ENCODE measurements at places on chromosomes 16 and 17.

DNA sequence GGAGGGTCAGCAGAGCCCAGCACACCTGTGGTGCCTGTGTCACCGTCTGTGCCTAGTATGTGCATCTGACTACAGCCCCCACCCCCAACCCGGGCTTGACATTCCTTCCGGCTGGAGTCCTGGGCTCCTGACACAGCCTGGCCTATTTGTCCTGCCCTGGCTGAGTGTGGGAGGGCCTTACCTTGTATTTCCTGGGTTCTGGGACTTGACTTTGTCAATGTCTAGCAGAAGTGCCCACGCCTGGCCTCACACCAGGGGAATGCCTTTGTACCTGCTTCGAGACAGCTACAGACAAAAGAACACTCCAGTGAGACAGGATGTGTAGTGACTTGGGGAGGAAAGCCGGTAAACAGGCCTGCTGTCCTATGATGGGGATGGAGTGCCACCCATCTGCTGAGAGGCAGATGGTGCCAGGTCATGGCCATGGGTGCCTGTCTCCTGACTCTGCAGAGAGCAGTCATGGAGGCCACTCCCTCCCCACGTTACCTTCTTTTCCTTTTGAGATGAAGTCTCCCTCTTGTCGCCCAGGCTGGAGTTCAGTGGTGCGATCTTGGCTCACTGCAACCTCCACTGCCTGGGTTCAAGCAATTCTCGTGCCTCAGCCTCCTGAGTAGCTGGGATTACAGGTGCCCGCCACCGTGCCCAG lies 42.8 kb downstream of the TNFRSF13B start:
- DNase-seq = no peak

DNA sequence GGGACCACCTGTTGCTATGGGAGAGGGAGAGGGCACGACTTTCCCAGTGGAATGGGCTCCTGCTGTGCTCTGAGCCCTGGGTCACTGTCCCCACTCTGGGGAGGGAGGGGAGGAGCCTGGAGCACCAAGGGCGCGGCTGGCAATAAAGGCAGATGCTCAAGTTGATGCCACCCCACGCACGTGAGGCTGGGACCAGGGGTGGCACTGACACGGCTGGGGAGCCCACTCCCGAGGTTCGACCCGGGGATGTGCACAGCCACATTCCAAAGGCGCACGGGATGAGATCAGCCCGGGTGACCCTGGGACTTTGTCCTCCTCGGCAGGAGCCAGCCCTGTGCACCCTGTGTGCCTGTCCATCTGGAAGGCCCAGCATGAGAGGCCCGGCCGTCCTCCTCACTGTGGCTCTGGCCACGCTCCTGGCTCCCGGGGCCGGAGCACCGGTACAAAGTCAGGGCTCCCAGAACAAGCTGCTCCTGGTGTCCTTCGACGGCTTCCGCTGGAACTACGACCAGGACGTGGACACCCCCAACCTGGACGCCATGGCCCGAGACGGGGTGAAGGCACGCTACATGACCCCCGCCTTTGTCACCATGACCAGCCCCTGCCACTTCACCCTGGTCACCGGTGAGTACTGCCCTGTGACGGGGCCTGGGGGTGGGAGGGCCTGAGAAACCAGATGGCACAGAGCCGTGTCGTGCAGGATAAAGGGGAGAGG lies at the start of gene ENPP7:
Gene ENPP7, plus strand, starts transcription at position 175 of the 715 bp plus-strand sequence. Its CDS starts 197 bp downstream, at position 372.
- DNase-seq = no peak

DNA sequence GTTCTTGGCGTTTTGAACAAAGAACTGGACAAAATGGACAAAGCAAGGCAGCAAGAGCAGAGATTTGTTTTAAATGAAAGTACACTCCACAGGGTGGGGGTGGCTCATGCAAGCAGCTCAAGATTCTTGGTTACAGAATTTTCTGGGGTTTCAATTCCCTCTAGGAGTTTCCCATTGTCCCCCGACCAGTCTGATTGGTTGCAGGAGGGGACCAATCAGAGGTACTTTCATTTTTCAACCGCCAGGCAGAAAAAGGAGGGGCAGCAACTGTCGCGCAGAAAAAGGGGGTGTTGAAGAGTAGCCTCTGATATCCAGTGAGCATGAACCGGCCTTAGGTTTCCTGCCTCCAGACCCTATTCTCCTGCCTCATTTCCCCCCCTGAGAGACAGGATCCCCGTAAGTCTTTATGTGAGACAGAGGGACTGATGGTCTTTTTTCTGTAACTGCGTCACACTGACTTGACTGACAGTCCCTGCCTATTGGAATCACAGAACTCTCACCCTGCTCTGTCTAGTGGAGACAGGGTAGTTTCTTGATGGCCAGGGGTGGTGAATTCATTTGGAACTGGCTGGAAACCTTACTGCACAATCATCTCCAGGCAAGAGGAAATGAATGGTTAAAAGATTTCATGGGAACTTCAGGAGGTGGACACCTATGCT lies 59.4 kb upstream of the ALOX12 start:
- DNase-seq = no peak

GRCh38 chr16:29983420-29984136 lies 9.9 kb downstream of the TAOK2 start:
- DNase-seq = no peak

DNA sequence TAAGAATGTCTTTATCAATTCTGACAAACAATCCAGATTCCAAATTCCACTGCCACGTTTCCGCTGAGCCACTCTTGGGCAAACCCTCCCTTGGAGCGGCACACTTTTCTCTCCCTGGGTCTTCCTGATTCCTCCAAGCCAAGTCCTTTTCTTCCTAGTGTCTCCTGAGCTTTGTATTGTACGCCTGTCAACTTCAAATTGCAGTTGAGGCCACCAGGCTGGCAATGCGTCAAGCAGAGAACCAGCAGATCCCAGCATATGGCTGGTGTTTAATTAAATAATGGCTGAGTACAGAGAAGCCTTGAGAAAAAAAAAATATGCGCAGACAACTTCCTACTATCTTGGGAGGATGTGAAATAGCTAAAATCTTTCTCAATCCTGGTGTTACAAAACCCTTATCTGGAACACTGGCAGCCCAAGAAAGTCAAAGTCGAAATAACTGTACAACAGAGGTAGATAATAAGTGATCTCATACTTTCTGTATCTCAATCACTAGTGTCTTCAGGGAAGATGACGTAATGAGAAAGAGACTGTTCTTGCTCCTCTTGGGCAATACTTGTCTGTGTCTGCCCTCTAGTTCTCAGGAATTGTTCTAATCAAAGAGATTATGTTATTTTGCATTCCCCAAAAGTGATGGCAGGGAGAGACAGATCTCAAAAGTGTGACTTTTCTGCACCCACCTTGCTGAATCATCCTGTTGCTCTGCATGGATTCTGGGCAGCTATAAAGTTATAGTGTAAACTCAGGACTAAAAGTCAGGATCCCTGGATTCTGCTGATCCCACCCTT lies 15.0 kb downstream of the SMIM36 start:
- DNase-seq = no peak

DNA sequence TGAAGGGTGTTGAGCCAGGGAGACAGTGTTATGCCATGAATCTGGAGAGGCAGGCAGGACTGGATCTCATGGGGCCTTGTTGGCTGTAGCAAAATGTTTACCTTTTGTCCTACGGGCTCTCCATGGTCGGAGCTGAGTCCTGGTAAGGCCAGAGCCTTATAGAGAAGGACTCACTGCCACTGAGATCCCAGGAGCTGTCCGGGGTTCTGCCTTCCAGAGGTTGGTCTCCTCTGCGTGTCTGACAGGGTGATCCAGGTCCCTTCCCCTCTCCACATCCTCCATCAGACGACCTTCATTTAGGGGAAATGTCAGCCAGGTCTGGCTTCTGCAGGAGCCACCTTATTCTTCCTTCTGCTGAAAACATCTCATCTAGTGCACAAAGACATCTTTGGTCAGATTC lies 285.2 kb upstream of the N4BP1 start:
- DNase-seq = no peak

GRCh38 chr17:1036845-1037237 lies 39.9 kb downstream of the TIMM22 start:
- DNase-seq = no peak

GRCh38 chr17:35368081-35368830 lies 5.2 kb downstream of the SLFN11 start:
- DNase-seq = no peak

GRCh38 chr17:29162909-29163341 lies 17.3 kb downstream of the MYO18A start:
- DNase-seq = no peak

DNA sequence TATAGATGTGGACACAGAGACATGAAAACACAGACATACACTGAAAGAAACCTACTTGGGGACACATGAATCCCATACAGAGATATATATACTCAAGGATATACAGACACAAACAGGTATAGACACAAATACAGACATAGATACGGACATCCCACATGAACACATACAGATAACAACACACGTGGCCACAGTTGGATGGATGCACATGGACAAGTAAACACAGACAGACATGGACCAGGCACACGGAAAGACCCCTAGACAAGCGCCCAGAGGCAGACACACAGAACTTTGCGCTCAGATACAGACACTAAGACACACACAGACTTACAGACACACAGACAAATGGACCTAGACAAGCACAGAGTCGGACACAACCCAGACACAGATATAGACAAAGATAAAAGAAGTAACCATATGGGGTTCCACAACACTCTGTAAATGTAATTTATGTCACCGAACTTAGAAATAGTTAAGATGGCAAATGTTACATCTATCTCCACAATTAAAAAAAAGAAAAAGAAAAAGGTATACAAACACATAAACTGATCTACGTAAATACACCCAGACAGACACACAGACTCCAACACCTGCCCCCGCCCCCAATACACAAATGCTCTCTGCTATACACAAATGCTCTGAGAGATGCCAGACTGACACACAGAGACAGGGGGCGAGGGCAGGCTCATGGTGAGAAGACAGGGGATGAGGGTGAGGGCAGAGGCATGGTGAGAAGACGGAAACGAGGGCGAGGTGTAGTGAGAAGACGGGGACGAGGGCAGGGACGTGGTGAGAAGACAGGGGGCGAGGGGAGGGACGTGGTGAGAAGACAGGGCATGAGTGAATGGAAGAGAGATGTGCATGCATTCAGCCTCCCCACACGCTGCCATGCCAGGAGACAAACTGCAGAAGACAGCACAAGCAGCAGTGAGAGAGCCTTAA lies 118.3 kb downstream of the SMG6 start:
- no peak for DNase-seq

- DNase-seq = no peak
These were observed 2.0 kb downstream of the TUBD1 start for GRCh38 chr17:59890720-59891119.

DNA sequence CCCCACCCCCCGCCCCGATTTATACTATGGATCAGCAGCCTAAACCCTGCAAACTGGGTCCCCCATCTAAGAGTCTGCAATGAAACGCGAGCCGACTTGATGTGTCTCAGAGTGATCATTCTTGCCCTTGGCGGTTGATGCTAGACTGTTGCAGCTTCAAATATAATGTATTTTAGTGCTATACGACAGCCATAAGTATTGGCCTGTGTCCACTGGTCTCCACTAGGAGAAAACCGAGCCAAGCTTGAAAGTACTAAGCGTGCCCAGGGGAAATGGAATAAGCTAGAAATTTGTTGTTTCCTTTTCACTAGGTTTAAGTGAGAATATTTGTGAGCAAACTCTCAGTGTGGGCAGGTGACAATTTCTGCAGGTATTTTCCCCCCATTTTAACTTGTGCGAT lies 711.2 kb downstream of the MAF start:
- no peak for DNase-seq

- no peak for DNase-seq
These were observed 631 bp downstream of the UTP6 start for GRCh38 chr17:31900877-31901276.

DNA sequence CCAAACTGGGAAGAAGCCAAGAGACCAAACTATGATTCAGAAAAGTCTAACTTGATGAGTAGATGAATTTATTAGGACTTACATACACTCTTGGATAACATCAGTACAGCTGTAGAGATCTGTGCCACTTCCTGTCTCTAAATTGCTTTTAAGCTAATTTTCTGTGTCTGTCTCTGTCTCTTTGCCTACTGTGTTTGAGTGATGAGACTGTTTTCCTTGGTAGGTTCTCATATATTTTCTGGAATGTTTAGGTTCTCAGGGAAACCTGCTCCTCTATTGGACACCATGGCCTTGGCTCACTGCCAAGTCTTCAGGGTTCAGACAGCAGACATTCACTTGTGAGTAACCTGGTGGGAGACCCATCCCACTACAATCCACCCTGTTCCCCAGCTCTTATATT lies 103.5 kb upstream of the KIF2B start:
- DNase-seq = no peak

DNA sequence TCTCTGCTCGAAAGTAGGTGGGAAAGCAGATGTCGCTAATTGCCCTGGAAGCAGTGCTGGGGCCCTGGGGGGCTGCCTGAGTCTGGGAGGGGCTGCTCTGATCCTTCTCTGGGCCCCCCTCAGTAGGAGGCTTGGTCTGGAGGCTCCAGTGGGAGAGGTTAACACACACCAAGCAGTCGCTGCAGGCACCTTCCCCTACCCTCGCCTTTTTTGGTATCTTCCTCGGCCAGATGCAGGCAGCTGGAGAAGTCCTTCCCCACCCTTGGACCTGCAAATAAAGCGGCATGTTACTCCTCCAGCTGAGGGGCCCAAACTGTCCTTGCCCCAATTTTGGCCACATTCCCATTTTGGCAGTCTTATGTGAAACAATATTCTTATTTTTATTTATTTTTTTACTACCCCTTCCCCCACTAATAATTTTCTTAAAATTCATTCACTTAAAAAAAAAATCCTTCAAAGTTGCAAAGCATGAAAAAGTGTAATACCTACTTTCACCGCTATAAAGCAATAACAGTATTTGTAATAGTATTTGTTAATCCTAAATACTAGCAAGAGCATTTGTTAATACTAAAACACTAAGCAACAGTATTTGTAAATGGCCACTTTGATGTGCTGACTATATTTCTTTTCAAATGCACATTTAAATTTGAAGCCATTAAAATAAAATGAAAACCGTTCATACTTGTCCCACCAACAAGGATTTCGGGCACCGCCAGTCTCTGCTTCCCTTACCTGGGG lies 15.0 kb downstream of the C16orf46 start:
- DNase-seq = no peak

All from activated CD4-positive, alpha-beta T cell treated with anti-CD3 and anti-CD28 coated beads, Interleukin-2, amount 50 U/mL, for 4 hours (primary cell).